Breast epithelium (tissue), 4 donors: ENCODE measurements at places on chromosomes 5 and 9.

- no peak for DNase-seq
Measured at GRCh38 chr5:73592551-73592950, 27.0 kb downstream of the UTP15 start.

GRCh38 chr5:36421256-36421655 lies 119.6 kb upstream of the RANBP3L start:
- DNase-seq: no peak

DNA sequence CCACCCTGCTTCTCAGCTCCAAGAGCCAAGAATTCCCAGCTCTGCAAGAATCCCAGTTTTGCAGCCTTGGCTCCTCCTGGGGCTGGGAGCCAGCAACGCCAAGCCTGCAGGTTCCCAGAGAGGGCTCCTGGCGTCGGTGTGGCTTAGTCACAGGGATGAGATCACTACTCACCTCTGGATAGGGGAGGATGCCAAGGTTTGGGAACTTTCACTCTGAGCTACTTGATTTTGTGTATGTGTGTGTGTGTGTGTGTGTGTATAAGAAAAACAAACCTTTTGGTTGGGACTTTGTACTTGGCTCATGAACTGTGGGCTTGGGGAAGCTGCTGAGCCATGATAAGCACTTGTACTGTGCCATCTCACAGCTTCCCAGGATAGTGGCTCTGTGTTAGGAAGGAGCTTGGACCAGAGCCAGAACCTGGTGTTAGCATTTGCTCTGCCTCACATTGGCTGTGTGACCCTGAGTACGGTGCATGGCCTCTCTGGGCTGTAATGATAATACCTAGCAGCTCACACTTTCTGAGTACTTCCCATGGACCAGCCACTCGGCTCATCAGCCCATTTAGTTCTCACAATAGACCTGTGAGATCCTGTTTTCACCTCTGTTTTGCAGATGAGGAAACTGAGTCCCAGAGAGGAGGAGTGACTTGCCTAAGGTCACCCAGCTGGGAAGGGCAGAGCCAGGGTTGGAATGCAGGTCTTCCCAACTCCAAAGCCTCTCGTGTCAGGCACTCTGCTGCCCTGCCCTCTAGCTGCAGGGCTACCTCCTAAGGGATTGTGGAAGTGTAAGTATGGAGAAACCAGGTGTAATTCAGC lies 41.4 kb upstream of the DAB2IP start:
- peak; percentile 73 for DNase-seq

GRCh38 chr9:129318121-129319075 lies 140.3 kb upstream of the IER5L start:
- no peak for DNase-seq

DNA sequence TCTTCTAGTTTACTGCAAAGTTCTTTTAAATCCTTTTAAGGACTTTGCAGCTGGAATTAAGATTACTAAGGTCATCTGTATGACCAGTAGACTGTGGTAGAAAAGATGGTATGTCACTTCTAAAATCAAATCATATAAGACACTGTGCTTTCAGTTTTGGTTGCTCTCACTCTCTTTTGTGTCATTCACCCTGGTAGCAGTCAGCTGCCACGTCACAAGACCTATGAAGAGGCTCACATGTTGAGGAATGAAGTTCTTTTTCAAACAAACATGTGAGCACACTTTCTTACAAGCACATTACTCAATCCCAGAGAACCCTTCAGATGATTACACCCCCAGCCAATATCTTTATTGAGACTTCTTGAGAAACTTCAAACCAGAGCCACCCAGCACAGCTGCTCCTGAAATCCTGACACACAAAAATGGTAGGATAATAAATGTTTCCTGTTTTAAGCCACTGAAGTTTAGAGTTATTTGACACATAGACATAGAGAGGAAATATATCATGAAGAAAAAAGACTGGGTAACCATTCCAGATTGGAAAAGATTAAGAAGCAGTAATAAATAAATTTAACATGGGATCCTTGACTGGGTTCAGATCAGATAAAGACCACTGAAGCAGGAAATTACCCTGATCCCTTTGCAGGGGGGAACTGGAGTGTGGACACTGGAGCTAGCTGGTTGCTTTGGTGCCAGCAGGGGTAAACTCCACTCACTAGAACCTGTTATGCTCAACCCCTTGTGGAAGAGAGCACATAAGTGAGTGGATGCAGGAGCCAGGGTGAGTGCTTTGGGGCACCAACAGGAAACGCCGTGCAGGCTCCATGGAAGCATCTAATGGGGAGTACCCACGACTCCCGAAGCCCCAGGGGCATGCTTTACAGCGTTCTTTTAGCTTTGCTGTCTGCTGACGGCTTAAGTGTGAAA lies 64.1 kb downstream of the SLCO4C1 start:
- DNase-seq: no peak

GRCh38 chr5:154189256-154189818 lies 1.2 kb upstream of the GALNT10 start:
- DNase-seq: no peak

GRCh38 chr5:20617841-20618240 lies 629.8 kb upstream of the CDH18 start:
- DNase-seq: no peak

DNA sequence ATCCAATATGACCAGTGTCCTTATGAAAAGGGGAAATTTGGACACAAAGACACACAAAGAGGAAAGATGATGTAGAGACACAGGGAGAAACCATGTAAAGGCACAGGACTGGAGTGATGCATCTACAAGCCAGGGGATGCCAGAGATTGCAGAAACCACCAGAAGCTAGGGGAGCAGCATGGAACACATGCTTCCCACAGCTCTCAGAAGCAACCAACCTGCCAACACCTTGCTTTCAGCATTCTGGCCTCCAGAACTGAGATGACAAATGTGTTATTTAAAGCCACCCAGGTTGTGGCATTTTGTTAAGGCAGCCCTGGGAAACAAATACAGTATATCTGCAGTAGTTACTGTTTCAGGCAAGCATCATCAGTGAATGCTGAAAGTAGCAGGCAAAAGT lies 23.2 kb downstream of the DAP start:
- DNase-seq: no peak

GRCh38 chr5:123199527-123199926 lies 110.5 kb downstream of the PRDM6 start:
- DNase-seq: no peak

GRCh38 chr5:54595721-54596120 lies 78.2 kb downstream of the SNX18 start:
- no peak for DNase-seq

- DNase-seq: no peak
Measured at GRCh38 chr5:151158287-151158661, 695 bp upstream of the ANXA6 start.

GRCh38 chr9:88388203-88388885 lies at the start of gene SPIN1:
Gene SPIN1 (plus strand): TSS chr9:88388444. CDS start chr9:88426540, 38,096 bp downstream.
- peak; percentile 73 for DNase-seq

- DNase-seq: peak; percentile 19
Measured at GRCh38 chr5:180138976-180139730, 67.6 kb upstream of the RNF130 start.

- no peak for DNase-seq
Measured at GRCh38 chr9:115373000-115373709, 255.2 kb upstream of the TNC start.

GRCh38 chr5:168941901-168942300 lies 359.0 kb downstream of the SLIT3 start:
- no peak for DNase-seq

GRCh38 chr5:12934722-12935121 lies 1009.8 kb downstream of the DNAH5 start:
- DNase-seq: no peak

DNA sequence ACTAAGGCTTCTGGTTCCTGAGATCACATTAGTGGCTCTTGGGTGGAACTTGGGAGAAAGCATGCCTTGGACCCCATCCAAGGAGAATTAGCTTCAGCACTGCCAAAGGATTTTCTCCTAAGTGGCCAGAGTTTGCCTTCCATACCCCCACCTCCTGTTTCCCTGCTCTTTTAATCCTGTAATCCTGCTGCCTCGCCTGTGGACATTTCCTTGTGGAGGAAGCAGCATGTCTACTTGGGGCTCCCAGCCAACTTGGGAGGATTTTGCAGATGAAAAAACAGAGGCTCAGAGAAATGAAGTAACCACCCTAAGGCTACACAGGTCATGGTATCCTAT lies 1.6 kb downstream of the ARSI start:
- no peak for DNase-seq

DNA sequence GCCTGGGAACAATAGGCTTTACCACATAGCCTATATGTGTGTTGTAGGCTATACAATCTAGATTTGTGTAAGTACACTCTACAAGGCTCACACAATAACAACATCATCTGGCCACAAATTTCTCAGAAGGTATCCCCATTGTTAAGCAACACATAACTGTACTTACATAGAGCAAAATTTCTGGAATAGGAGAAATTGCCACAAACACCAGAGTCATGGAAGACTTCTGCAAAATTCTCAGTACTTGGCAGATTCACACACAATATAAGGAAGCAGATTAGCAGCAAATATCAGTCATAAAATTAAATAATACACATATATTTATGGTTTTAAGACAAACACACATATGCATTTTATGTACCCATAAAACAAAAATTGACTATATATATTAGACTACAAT lies 16.4 kb downstream of the GNAQ start:
- no peak for DNase-seq

- no peak for DNase-seq
Measured at GRCh38 chr5:164484948-164485347, 979.5 kb downstream of the MAT2B start.

GRCh38 chr9:132645711-132646110 lies 24.1 kb downstream of the DDX31 start:
- DNase-seq: no peak

DNA sequence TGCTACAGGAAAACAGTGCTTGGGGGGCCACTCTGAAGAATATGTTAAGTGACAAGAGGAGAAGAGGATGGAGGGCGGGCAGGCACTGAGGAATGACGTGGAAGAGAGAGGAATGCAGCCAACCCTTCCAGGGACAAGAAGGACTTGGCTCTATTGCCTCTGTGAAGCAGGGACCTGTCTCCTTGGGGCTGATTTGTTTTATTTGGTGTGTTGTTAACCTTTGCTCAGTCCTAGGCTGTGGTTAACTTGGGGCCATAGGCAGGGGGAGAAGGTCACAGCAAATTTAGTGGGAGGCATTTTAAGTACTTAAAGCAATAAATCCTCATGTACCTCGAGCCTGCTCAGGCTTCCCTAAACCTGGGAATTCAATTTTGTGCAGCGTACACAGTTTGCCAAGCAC lies 39.9 kb downstream of the KIF4B start:
- DNase-seq: no peak

DNA sequence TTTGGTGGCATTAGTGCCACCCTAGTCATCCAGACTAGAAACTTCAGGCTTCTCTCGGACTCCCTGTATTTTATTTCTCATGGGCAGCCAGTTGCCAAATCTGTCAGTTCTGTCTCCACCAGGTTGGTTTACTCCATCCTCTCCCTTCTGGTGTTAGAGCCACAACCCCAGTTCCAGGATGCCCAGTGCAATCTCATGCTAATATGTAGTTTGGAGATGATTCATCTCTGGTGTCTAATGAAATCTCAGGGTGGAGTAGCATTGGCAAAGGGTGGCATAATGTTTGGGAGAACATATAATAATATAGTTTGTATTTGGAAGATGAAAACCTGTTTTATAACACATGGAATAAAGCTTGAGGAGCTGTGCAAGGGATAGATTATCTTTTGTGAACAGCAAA lies 30.2 kb downstream of the SLC46A2 start:
- DNase-seq: no peak

DNA sequence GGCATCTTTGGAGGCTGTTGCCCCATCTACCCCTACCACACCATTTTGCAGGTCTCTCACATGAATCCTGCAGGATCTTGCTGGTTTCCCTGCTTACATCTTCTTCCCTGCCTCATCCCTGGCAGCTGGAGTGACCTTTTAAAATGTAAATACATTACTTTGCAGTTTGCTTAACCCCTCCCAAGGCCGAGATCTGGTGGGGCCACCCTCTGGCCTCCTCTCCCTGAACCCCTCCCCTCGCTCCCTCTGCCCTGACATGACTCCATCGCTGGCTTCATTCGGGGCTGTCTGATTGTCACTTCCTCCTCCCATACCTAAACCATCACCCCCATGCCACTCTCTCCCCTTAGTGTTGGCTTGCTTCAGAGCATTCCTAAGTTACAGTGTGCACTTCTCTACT lies 12.6 kb upstream of the PALM2AKAP2 start:
- no peak for DNase-seq

DNA sequence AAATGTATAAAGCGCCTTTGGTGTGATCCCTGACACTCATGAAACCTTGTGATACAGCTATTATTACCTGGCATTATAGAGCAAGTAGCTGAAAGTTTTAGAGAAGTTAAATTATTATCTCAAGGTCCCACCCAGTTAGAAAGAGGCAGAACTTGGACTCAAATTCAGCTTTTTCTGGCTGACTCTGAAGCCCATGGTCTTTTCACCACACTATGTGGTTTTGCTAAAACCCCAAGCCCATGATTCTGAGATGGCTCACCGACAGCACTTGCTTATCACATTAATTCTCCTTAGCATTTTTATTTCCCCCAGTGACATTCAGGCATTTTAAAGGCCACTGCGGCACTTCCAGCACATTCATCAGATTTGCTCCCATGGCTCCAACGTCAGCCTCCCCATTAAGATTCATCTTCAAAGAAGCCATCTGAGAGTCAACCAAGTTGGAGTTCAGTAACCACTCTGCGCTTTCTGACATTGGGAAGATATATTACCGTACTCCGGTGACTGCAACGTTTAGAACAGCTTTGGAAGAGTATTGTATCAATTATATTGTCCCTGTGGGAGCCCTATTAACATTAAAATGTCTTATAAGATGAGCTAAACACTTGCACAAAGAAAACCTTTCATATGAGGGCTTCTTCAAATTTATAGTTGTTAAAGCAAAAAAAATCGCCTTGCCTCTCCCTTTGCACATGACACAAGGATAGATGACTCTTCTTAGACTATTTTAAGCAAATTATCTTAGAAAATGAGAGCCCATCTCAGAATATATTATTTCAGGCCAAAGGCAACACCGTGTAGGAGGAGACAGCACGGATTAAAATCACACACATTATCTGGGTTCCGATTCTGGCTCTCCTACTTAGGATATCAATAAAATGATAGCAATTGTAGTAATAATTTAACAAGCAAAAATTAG lies 638.1 kb downstream of the ACTL7B start:
- no peak for DNase-seq

DNA sequence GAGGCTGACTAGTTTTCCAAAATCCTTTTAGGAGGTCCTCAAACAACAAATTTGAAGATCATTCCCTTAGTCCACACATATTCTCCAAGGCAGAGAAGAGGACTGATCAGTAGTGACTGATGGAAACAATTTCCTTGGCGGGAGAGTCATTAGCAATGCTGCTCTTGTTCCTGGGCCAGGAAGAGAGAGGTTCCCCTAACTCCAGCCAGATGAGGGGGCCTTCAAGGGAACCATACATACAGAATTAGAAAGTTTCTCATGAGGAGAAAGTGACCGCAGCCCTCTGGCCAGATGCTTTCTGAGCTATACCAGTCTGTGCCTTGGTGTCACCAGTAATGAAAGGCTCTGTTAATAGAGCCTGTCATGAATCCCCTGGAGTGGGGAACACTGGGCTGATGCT lies 539.4 kb downstream of the BNC2 start:
- DNase-seq: no peak

GRCh38 chr5:9713959-9714586 lies 83.9 kb upstream of the TAS2R1 start:
- no peak for DNase-seq
